Spinal cord (tissue), 10 donors: ENCODE measurements at places on chromosomes 2 and 18. TPM values are rescaled to one million over a fixed set of nuclear protein-coding genes. Genes with fewer than 3 reads are reported as not detected.

Gene SULT1C4
- total RNA-seq, result 36.7 TPM

Gene FASTKD1
- 35.3 TPM for total RNA-seq

Gene PAIP2B
- 42.3 TPM for total RNA-seq

Gene MORN2
- 16.7 TPM for total RNA-seq

Gene IL18R1
- 1.2 TPM for total RNA-seq

- no peak for DNase-seq
Measured at GRCh38 chr2:235989591-235989990, 178.6 kb downstream of the GBX2 start.

DNA sequence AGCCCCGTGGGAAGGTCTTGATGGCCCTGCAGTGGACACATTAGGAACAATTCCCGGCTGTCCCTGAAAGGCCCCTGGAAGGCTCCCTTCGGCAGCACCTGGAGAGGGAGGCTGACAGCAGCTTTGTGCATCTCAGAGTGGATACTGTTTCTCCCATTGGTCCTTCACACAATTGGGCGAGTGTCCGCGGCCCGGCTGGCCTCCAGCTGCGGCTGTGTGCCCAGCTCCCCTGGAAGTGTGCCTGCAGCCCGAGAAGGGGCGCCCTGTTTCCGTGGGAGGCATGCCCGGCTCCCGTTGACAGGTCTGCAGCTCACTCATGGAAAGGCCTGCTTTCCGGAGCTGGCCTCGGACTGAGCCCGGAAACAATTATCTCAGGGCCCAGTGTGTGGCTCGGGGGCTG is 103.7 kb downstream of the LPIN1 start:
- no peak for DNase-seq

Gene STAT1
- total RNA-seq, result 44.1 TPM

DNA sequence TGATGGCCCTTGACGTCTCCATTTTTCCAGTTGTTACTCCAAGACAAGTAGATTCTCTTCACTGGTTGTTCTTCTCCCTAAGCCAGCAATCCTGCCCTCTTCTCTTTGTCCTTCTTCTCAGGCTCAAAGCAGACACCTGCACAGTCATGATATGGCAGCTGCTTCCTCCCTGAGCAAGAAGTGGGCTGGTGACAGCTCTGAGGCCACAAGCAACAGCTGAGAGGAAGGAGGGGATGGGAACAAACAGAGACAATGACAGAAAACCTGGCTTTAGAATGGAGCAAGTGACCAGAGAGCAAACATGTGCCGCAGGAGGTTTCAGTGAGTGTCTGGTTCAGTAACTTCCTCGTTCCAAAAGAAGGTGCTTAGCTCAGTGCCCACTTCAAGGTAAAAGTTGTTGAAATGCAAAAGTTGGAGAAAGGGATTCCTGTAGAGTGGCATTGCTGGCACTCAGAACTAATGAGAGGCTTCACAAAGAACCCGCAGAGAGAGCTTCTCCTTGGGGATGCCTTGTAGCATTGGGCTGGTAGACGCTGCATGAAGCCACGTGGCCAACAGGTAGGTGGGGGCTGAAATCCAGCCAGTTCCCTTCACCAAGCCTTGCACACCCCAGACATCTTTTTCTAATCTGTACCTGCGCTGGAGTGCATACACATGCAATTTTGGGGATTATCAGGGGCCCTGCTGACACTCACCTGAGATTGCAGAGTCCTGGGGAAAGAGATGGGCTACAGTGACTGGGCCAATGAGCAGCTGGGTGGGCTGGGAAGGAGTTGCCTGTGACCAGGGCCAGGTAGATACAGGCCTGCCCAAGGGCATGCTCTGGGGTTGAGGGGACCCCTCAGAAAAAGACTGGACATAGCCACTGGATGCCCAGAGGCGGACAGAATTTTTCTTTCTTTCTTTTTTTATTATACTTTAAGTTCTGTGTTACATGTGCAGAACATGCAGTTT is 153.3 kb upstream of the RAB12 start:
- no peak for DNase-seq

GRCh38 chr2:72919414-72920317 is 2.3 kb downstream of the EMX1 start:
- no peak for DNase-seq

DNA sequence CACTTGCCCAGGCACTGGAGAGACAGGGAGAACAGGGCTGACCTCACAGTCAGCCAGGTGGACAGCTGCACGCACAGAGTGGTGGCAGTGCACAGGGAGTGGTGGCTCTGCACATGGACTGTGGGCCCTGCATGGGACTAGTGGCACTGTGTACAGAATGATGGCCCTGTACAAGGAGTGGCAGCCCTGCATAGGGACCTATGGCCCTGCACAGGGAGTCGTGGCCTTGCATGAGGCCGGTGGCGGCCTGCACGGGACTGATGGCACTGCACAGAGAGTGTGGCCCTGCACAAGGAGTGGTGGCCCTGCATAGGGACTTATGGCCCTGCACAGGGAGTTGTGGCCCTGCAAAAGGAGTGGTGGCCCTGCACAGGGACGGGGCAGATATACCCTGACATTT is 19.1 kb upstream of the STEAP3 start:
- no peak for DNase-seq

DNA sequence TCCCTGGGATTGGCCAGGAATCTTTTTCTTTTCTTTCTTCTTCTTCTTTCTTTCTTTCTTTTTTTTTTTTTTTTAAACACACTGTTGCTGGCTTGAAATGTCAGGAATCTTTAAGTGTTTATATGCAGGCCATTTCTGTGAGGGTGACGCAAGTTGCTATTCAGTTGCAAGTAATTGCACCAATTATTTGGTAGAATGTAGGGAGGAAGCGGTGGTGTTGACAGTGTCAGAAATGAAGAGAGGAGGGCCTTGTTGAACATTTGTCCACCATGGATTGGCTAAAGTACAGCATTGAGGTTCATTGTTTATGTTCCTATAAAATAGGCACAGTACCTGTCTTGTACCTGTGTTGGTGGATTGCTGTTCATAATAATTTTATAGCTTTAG is 6.5 kb downstream of the RPIA start:
- no peak for DNase-seq

- DNase-seq, result no peak
Measured at GRCh38 chr2:57868619-57869139, 177.9 kb upstream of the VRK2 start.

Gene SCLY
- total RNA-seq, result 16.8 TPM

Gene TOGARAM2
- 7.9 TPM for total RNA-seq

GRCh38 chr18:69246027-69246426 is 154.7 kb upstream of the DOK6 start:
- DNase-seq, result no peak

Gene ARHGEF4
- 61.6 TPM for total RNA-seq

DNA sequence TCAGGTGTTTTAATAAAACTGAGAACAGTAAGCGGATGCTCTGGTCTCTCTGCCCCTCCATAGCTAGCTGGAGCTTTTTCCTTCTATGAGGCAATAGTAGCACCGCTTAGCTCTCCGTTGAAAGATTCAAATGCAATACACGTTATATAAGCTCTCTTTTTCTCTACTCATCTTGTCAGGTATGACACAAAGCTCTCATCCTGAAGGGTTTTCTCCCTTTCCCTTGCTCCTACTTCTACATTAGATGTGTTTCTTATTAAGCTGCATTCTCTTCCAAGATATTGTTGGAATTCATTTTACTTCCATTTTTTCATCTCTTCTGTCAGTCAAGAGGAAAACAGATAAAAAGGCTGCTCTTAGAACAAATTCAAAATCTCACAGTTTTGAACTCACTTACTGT is 434.6 kb upstream of the DDX18 start:
- DNase-seq, result no peak

DNA sequence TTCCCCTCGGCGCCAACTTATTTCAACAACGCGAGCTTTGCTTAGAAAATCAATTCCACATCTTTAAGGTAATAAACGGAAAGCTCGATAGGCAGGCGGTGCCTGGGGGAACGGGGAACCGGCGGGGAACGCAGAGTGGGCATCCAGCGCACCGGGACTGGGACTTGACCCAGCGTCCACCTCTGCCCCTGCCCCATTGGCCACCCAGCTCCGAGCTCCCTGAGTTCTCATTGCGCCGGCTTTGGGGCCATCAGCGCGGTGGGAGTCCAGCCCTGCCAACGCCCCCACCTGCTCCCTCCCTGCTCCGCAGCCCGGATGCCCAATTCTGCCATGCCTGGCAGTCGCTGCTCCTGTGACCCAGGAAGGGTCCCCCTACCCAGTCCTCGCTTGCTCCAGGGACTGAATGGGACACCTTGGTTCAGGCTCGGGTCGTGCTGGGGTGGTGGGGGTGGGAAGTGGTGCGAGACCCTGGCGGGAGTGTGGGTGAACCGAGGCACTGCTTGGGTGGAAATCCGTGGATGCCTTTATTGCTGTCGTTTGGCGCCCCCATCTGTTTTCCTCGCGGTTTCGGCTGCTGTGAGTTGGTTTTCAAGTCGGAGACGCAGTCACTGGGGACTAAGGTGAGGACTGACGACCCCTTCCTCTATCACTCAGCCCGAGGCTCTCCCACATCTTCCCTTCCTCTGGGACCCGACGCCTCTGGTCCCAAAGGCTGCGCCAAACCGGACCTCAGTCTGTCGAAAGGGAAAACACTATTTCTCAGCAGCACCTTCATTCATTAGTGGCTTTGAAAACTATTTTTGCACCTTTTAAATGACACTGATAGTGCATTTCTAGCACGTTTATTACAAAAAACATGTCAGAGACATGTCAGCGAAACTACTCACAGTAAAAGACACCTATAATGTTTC is 2.4 kb upstream of the EVX2 start:
- DNase-seq, result no peak

DNA sequence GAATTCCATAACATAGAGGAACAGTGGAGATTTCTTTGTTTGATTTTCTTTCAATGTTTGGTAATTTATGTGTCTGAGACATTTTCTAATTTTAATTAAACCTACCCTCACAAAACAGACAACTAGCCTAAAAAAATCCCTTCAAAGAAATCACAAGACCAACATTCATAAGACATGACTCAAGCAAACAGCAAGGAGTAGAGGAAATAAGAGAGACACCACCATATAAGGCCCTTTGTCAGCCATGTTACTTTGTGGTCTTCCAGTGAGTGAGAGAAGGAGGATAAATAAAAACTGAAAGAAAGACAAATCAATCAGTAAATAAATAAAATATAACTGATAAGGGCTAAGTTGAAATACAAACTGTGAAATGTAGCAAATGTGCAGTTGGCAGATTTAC is 830.8 kb upstream of the SLC39A10 start:
- DNase-seq, result no peak

Gene IL1RN
- 1.8 TPM for total RNA-seq

DNA sequence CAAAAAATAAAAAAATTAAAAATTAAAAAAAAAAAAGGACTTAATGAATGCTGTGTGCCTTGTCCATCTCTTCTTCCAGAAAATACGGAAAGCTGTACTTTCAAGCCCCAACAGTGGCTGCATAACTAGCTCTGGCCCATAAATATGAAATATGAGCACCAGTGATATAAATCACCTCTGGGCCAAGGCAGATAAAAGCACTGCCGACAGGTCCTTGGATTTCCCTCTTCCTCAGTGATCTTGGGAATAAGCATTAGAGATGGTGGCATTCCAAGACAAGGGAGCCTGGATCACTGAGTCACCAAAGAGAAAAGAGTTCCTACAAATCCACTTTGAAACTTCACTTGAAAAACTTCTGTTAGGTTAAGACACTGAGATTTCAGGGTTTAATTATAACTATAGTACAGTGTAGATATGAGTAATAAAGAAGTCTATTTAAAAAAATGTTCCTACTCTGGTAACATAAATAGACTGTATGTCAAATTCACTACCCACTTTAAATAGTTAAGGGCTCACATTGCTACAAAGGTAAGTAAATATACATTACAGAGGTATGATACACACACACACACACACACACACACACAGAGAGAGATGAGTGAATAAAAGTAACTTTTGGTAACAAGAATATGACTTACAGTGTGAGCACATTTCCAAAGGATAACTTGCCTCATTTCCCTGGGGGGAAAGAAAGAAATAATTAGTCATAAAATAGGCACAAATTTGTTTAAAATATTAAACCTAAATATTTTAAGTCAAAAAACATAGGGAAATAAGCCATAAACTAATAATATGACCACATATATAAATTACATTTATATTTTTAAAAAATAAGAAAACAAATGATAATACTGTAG is 35.6 kb downstream of the PPP3R1 start:
- no peak for DNase-seq

GRCh38 chr2:128721096-128721495 is 402.4 kb upstream of the HS6ST1 start:
- DNase-seq, result no peak

Gene CCDC195
- not detected for total RNA-seq

DNA sequence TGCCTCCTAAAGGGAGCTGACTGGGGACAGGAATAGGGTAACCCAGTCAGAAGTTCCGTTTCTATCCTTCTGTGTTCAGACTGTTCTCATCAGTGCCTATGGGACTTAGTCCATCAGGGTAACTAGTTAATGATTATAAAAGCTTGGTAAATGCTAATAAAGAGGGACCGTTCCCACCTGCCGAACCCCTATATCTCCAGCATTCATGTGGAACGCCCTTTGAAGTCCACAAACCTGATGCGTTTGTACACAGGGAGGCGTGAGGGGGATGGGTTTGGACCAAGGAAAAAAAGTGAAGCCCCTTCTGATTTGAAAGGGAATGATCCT is 112.9 kb downstream of the CDK15 start:
- DNase-seq, result no peak

Gene ZC3H6
- total RNA-seq, result 17.6 TPM

DNA sequence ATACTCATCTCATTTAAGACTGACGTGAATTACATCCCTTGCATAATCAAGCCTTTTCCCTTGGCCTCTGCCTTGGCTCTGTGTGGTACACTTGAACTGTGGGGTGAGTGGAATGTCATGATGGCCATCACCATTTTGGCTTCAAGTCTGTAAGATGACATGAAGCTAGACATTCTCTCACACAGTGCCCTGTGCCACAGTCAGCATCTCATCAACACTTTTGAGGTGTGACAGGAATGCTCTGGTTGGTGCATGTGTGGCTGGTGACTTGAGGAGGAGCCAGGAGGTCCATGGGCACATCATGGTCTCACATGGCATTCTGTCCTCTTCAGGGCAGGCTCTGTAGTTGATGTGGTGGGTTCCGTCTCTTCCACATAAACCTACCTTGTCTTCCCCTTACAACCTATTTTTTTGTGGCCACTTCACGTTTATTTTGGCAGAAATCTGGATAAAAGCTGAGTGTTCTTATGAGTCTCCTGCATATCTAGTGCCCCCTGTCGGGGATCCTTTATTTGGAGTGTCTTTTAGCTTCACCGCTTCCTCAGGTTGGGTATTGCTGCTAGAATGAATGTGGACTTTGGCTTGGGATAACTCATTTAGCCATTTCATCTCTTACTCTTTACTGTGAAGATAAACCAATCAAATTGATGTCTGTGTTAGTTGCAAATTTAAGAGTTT is 28.1 kb downstream of the MAP4K4 start:
- DNase-seq, result no peak
